ENCODE measurements at places on chromosomes 6 and 20. TPM values are rescaled to one million over a fixed set of nuclear protein-coding genes. Genes with fewer than 3 reads are reported as not detected.
A peak's percentile ranks its signal among the peaks of the same experiment; 100 is the strongest.

The CFB gene
- 1.4 TPM for total RNA-seq

DNA sequence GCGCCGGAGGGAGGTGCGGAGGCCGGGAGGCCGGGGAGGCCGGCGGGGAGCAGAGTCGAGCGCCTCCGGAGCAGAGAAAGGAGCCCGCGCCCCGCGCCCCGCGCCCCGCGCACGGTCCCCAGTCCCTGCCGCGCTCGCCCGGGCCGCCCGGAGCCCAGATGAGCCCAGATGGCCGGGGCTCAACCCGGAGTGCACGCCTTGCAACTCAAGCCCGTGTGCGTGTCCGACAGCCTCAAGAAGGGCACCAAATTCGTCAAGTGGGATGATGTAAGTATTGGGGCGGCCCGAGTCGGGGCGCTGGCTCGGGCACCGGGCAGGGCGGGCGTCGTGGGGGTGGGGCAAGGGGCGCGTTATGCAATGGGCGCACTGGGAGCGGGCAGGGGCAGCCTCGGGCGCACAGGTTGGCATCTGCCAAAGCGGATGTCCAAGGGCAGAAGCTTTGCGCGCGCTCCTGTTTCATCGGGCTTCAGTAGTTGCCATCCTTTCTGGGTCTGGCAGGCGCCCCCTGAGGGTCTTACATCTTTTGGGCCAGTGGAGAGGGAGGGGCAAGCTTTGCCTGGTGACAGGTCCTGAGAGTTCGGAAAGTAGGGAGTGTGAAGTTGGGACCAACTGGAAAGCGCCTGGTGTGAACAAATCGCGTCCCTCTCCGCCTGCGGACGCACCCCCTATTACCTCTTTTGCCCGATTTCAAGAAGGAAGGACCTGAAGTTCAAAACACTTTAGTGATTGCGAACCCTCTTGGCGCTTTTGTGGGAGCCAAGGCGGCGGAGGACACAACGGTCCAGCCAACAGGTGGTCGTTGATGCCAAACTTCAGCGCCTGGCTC lies 631 bp downstream of the PLCB1 start:
- no peak for DNase-seq

- DNase-seq: peak; percentile 16
These were observed 5.1 kb downstream of the PRND start for GRCh38 chr20:4726710-4727397.

The RNF182 gene
- total RNA-seq: 2.1 TPM

The EBF4 gene
- 0.19 TPM for total RNA-seq

The ZNF334 gene
- 0.11 TPM for total RNA-seq

DNA sequence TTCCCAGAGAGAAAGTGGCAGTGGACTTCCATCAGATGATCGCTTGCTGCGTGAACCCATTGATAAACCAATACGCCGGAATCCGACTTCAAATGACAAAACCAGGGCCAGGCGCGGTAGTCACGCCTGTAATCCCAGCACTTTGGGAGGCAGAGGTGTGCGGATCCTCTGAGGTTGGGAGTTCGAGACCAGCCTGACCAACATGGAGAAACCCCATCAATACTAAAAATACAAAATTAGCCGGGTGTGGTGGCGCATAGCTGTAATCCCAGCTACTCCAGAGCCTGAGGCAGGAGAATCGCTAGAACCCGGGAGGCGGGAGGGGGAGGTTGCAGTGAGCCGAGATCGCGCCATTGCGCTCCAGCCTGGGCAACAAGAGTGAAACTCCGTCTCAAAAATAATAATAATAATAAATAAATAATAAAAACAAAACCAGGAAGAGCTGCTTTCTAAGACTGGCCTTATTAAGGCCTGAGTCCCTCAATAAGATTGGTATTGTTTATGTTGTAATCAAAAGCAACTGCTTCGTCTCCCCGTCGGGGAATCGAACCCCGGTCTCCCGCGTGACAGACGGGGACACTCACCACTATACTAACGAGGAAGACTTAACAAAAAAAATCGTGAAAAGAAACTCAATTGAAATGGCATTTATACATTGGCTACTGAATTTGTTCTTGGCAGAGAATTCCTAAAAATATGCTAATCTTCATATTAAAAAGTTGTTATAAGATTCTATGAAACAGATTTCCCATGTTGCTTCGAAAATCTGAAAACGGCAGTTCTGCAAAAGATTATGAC lies 110.2 kb upstream of the ZNF184 start:
- peak; percentile 67 for DNase-seq

- DNase-seq: peak; percentile 78
These were observed 167.7 kb downstream of the EYA2 start for GRCh38 chr20:47062226-47062890.

The RBL1 gene
- 18.1 TPM for total RNA-seq

The KHDC1L gene
- total RNA-seq: not detected

The FRS3 gene
- total RNA-seq: 3.4 TPM

DNA sequence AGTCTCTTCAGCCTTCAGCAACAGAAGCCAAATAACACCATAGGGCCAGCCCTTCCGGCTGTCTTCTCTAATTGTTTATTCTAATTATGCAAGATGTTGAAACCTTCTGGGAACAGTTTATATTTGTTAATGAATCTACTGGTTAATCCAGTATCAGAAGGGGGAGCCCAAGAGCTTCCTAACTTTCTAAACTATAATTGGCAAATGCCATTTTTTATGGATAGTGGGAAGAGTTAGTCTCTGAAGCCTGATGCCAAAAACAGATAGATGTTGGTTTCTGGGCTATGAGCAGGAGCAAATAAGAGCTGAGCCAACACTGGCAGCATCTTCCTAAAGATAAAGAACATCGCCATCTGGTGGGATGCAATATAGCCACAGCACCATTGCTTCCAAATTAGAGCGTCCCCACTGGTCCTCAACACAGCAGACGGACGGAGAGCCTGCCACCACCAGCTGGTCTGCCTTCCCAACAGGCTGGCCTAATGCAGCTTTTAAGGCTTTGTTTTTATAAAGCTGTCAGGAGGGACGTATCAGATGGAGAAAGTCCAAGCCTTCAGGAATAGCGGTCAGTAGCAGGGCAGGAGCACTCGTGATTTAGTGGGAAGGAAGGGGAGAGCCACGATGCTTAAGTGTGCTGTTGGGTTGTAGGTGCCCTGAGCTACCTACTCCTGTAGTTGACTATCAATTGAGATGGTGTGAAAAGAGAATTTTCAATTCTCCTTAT lies 118.8 kb downstream of the RALGAPA2 start:
- DNase-seq: peak; percentile 64

GRCh38 chr20:40882152-40882551 lies 146.5 kb upstream of the TOP1 start:
- DNase-seq: no peak

DNA sequence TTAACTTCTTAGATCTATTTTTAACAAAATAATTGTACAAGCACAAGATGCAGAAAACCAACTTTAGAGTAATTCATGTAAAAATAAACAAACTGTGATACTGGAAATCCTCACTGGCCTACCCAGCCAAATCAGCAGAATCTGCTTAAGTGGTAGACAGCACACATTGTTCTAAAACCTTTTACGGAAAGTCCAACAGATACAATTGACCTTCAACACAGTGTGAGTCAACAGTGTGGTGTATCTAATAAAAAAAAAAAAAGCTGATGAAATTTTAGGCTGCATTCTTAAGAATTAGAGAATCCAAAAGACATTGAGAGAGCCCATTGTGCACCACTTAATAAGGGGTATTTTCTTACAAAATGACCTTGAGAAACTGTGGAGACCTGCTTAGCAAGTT lies 174.5 kb downstream of the COL21A1 start:
- peak; percentile 87 for DNase-seq

The CASP8AP2 gene
- total RNA-seq: 17.6 TPM

- no peak for DNase-seq
These were observed 15.1 kb downstream of the ACSS1 start for GRCh38 chr20:25042531-25043498.
